ENCODE measurements at places on chromosomes 4 and X. TPM values are rescaled to one million over a fixed set of nuclear protein-coding genes. Genes with fewer than 3 reads are reported as not detected.

DNA sequence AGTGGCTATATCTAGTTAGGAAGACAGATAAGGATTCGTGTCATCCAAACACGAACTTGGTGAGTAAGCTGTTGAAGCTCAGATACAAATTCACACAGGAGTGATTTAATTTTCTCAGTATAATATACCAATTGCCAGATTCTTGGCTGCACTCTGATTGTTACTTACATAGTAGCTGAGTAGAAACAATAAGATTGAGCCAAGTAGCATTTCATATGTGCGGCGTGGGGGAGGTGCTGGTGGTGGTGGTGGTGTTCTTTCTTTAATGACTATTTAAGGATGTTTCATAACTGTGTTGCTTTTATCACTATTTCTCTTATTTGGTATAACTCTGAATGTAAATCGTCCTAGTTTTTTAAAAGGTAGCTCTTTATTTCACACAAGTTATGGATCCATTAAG lies 102.9 kb downstream of the UGT8 start:
- DNase-seq, result no peak
- no peak overlapping the region for H3K27ac ChIP-seq
- H3K36me3 ChIP-seq, result no peaks in the 10 kb centered on the region
- no peaks in the 10 kb centered on the region for H3K27me3 ChIP-seq

- no peaks in the 10 kb centered on the region for H3K27me3 ChIP-seq
- H3K36me3 ChIP-seq, result peaks cover 38% of the 10 kb centered on the region
- H3K27ac ChIP-seq, result no peak overlapping the region
- peaks cover 9% of the 10 kb centered on the region for H3K4me1 ChIP-seq
- H3K4me3 ChIP-seq, result no peak overlapping the region
These were observed 9.9 kb downstream of the PPAT start for GRCh38 chr4:56425518-56425917.

DNA sequence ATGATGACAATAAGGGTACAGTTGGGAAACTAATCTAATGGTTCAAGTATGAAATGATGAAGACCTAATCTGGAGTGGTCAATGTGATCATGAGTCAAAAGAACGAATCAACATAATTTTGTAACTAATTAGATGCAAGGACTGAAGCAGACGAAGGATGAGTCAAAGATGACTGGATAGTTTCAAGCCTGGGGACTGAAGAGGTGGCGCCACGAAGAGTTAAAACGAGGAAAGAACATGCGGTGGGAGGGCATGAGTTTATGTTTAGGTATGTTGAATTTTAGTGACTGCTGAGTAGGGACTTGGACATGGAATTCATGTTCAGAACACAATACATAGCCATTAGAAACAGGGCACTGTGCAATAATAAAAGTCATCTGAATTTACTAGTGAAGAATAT lies 221.5 kb upstream of the FAM241A start:
- no peaks in the 10 kb centered on the region for H3K4me1 ChIP-seq
- no peaks in the 10 kb centered on the region for H3K36me3 ChIP-seq
- no peak overlapping the region for H3K4me3 ChIP-seq
- no peak for DNase-seq
- H3K27ac ChIP-seq, result no peak overlapping the region
- no peaks in the 10 kb centered on the region for H3K27me3 ChIP-seq

GRCh38 chrX:50769389-50770063 lies 44.5 kb downstream of the SHROOM4 start:
- H3K27me3 ChIP-seq, result no peaks in the 10 kb centered on the region
- no peak overlapping the region for H3K4me3 ChIP-seq
- H3K4me1 ChIP-seq, result no peaks in the 10 kb centered on the region
- DNase-seq, result no peak
- no peak overlapping the region for H3K27ac ChIP-seq

GRCh38 chr4:81565142-81565870 lies 93.6 kb upstream of the RASGEF1B start:
- H3K27ac ChIP-seq, result no peak overlapping the region
- no peaks in the 10 kb centered on the region for H3K4me1 ChIP-seq
- H3K4me3 ChIP-seq, result no peak overlapping the region

DNA sequence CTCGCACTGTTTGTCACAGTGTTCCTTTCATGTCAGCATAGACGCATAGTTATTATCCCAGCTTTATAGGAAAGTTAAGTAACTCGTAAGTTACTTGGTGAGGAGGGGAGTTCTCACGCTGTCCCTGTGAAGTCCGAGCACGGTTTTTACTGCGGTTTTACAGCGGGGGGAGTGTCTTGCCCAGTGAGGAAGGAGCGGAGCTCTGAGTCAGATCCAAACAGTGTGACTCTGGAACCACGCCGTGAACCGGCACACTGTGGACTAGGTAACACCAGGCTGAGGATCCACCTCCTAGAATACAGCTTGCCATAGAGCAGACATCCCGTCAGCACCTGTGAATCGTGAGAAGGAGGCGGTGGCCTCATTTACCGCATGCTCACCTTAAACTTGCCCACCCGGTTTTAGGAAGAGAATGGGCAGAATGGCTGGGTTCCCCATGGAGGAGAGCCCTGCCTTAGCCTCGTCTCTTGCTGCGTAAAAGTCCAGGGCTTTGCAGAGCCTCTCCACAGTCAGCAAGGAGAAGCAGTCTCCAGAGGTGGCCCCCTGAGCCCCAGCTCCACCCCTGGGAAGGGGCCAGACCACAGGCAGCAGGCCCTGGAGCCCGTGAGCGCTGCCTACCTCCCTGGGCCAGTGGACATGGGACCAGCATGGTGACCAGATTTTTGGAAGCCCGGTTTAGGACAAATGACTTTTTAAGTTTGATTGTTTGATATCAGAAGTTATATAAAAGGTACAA lies 40.2 kb upstream of the HGFAC start:
- H3K4me1 ChIP-seq, result peaks cover 4% of the 10 kb centered on the region
- DNase-seq, result no peak
- no peaks in the 10 kb centered on the region for H3K36me3 ChIP-seq
- H3K27me3 ChIP-seq, result peaks cover 48% of the 10 kb centered on the region
- no peak overlapping the region for H3K27ac ChIP-seq

DNA sequence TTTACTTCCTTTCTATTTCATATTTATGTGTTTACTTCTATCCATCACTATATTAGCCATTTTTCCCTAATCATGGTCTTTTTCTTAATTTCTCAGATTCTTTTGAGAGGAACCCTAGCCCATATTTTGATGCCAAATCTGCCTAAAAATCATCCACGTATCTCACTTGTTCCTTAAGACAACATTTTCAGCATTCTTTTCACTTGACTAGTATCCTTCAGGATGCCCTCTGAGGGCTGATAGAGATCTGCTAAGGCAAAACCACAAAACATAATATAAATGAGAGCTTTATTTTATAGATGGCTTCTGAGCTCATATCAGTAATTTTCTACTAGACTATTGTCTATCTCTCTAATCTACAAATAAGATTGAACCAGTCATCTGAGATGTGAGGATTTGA lies 341.9 kb downstream of the GPM6A start:
- no peaks in the 10 kb centered on the region for H3K36me3 ChIP-seq
- H3K27ac ChIP-seq, result no peak overlapping the region
- no peak overlapping the region for H3K4me3 ChIP-seq
- no peak for DNase-seq
- H3K27me3 ChIP-seq, result no peaks in the 10 kb centered on the region

DNA sequence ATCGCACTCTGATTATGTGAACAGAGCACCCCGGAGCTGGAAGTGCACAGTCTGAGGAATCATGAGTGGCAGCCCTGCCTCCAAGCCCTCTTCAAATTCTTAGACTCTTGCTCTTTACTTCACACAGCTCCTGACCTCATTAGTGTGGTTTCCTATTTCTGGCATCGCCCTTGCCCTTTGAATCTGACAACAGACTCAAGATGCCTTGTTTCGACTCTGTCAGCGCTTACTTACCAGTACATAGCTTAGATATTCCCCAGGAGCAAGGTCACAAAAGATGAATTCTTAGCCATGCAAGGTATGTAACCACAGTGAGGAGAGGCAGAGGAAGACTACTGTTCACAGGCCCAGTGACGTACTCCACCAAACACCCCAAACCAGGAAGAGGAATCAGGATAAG lies 167.2 kb downstream of the KDR start:
- DNase-seq, result no peak
- no peak overlapping the region for H3K27ac ChIP-seq
- H3K36me3 ChIP-seq, result no peaks in the 10 kb centered on the region
- no peaks in the 10 kb centered on the region for H3K4me1 ChIP-seq
- no peaks in the 10 kb centered on the region for H3K27me3 ChIP-seq

GRCh38 chrX:125628435-125628834 lies 308.8 kb downstream of the TEX13C start:
- H3K36me3 ChIP-seq, result no peaks in the 10 kb centered on the region
- no peaks in the 10 kb centered on the region for H3K4me1 ChIP-seq
- DNase-seq, result no peak
- no peaks in the 10 kb centered on the region for H3K27me3 ChIP-seq
- H3K4me3 ChIP-seq, result no peak overlapping the region
- no peak overlapping the region for H3K27ac ChIP-seq

DNA sequence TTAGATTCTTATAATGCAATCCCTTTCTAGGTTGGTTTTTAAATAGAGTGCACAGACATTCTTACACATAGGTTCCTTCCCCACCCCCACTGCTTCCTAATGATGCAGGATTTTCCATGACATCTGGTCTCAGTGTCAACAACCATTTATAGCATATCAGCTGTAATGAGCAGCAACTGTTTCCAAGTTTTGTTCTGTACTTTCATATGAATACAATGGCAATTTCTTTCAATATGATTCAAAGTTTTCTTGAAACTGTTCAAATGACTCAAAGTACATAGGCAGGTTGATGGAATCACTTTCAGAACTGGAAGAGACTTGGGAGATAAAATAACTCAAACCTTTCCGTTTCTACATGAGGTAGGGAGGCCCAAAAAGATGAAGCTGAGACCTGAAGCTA lies 220.7 kb downstream of the CAMK2D start:
- H3K4me3 ChIP-seq, result no peak overlapping the region
- DNase-seq, result no peak
- no peaks in the 10 kb centered on the region for H3K27me3 ChIP-seq
- H3K27ac ChIP-seq, result no peak overlapping the region
- H3K36me3 ChIP-seq, result no peaks in the 10 kb centered on the region

- no peak for DNase-seq
- no peaks in the 10 kb centered on the region for H3K27me3 ChIP-seq
- H3K4me1 ChIP-seq, result no peaks in the 10 kb centered on the region
- H3K4me3 ChIP-seq, result no peak overlapping the region
- no peak overlapping the region for H3K27ac ChIP-seq
- no peaks in the 10 kb centered on the region for H3K36me3 ChIP-seq
These were observed 700.7 kb downstream of the PCDH18 start for GRCh38 chr4:136831553-136831952.

- DNase-seq, result peak; percentile 69
- no peaks in the 10 kb centered on the region for H3K27me3 ChIP-seq
- H3K36me3 ChIP-seq, result peaks cover 12% of the 10 kb centered on the region
- H3K4me1 ChIP-seq, result peaks cover 12% of the 10 kb centered on the region
- peak within 1 kb of the TSS; percentile 95 for H3K27ac ChIP-seq
These were observed at the start of gene TMSB4X for GRCh38 chrX:12974796-12975669. Gene TMSB4X, plus strand, starts transcription at chrX:12975110.

GRCh38 chr4:146916479-146917076 lies 29.1 kb downstream of the TTC29 start:
- no peak overlapping the region for H3K27ac ChIP-seq
- no peaks in the 10 kb centered on the region for H3K36me3 ChIP-seq
- no peaks in the 10 kb centered on the region for H3K27me3 ChIP-seq
- no peak overlapping the region for H3K4me3 ChIP-seq

DNA sequence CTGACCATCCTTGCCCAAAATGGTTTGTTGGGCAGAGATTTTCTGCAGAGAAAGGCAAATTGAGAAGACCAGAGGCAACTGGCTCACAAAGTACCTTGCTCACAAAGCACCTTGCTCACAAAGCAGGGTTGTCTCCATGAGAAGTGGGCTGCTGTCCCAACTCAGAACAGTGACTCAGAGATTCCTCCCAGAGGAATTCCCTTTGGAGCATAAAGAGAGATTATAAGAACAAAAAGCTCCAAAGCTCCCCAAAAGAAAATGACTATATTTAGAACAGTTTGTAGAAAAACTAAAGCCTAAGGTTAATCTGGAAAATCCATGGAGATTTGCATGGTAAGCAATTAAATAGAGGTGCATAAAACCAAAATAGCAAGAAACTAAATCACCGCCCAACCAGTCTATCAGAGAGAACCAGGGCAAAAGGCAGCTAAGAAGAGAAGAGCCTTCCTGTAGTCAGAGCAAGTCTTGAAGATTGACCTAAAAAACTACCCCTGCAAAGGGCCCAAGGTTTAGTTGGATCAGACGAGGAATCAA lies 731.4 kb downstream of the FAT4 start:
- H3K4me3 ChIP-seq, result no peak overlapping the region
- DNase-seq, result no peak
- H3K27me3 ChIP-seq, result no peaks in the 10 kb centered on the region

DNA sequence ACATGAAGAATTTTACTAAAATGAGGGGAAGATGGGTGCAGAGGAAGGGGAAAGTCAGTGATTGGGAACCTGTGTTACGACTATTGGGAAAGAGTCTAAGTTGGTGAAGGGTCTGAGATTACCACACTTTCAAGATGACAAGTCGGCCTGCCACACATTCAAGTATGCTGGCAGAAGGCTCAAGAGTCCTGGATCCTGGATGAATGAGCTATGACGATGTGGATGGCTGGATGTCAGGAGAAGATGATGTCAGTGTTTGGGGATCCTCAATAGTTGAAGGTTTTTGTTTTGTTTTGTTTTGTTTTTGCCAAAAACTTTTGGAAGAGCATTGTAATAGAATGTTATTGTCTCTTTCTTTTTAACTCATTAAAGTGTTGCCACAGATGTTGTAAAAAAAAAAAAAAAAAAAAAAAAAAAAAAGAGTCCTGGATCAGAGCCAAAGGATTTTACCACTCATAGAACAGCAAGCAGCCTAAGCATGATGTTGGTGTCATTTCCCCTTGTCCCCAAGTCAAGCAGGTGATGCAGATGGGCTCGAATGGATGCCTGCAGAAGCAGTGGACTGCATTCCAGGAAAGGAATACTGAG lies 120.6 kb downstream of the REELD1 start:
- no peaks in the 10 kb centered on the region for H3K27me3 ChIP-seq
- no peak for DNase-seq
- H3K4me1 ChIP-seq, result no peaks in the 10 kb centered on the region
- H3K4me3 ChIP-seq, result no peak overlapping the region

- H3K27ac ChIP-seq, result no peak overlapping the region
- no peaks in the 10 kb centered on the region for H3K4me1 ChIP-seq
- no peaks in the 10 kb centered on the region for H3K36me3 ChIP-seq
- H3K4me3 ChIP-seq, result no peak overlapping the region
These were observed 658.5 kb downstream of the DACH2 start for GRCh38 chrX:86806786-86807185.

SLC49A3 gene
- total RNA-seq, result 0.29 TPM

EDNRA gene
- total RNA-seq, result 0.04 TPM

C4orf17 gene
- total RNA-seq, result not detected

FHIP1A gene
- 0.04 TPM for total RNA-seq

TRIM75 gene
- not detected for total RNA-seq

NXF2B gene
- total RNA-seq, result 8.0 TPM

LAGE3 gene
- total RNA-seq, result 120 TPM

PNMA5 gene
- 0.20 TPM for total RNA-seq

IL2 gene
- total RNA-seq, result 0.89 TPM

PCDH18 gene
- total RNA-seq, result 0.09 TPM

AKAP14 gene
- not detected for total RNA-seq

DMRTC1B gene
- not detected for total RNA-seq

LEF1 gene
- 35.4 TPM for total RNA-seq

TRMT2B gene
- total RNA-seq, result 20.7 TPM

ZNF185 gene
- 0.40 TPM for total RNA-seq

All from K562 (cell line).